ENCODE measurements at places on chromosomes 3 and 15. TPM values are rescaled to one million over a fixed set of nuclear protein-coding genes. Genes with fewer than 3 reads are reported as not detected.

MUC20 gene
- 4.7 TPM for total RNA-seq

PARP15 gene
- total RNA-seq: 0.80 TPM

DNA sequence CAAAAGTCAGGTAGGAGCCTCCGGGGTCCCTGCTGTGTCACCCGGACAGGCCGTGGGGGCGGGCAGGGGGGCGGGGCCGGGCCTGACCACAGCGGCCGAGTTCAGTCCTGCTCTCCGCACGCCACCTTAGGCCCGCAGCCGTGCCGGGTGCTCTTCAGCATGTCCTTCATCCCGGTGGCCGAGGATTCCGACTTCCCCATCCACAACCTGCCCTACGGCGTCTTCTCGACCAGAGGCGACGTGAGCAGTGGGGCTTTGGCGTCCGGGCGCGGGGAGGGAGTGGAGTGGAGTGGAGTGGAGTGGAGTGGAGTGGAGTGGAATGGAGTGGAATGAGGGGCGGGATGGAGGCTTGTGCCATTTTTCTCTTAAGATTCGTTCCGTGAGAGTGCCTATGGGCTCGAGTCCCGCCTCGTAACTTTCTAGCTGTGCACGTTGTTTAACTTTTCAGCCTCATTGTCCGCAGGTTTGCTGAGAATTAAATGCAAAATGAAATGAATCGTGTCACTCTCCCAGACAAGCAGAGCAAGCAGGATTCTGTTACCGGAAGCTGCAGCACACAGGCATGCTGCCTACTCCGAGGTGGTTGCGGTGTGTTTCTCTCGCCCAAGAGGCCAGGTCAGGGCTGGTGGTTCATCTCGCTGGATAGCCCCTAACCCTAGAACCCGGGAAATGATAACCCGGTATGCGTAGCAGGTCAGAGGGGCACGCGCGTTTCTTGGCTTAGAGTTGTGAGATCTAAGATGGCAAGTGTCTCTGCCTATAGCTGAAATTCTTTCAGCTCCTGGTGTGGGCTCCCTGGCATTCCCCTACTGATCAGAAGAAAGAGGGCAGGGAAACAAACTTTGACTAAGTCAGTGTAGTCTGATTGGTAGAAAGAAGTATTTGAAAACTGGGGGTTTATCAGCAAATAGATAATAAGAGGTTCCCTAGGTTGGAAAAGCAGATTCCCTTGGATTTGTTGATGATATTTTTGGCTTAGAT is at the start of gene FAH:
FAH (plus strand) TSS at position 104 of the 981 bp plus-strand sequence; CDS start at position 160, 56 bp downstream.
- DNase-seq: no peak

DNA sequence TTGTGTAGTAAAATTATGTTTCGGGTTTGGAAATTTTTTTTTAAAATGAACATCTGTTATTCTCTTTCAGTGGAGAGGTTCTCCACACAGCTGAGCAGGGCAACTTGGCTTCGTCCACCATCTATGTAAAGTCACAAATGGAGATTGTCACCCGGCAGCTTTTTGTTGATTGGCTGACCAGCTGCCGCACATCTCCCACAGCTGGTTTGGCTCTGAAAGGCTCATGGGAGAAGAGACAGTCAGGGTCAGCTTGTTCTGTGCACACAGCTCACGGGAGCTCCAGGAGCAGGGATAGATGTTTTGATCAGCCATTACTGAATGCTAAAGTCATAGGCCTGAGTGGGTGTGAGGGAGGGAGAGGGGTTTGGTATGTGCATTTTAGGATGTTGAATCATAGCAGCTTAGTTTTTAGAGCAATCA is 12.9 kb upstream of the CCDC80 start:
- peak; percentile 69 for DNase-seq

DNA sequence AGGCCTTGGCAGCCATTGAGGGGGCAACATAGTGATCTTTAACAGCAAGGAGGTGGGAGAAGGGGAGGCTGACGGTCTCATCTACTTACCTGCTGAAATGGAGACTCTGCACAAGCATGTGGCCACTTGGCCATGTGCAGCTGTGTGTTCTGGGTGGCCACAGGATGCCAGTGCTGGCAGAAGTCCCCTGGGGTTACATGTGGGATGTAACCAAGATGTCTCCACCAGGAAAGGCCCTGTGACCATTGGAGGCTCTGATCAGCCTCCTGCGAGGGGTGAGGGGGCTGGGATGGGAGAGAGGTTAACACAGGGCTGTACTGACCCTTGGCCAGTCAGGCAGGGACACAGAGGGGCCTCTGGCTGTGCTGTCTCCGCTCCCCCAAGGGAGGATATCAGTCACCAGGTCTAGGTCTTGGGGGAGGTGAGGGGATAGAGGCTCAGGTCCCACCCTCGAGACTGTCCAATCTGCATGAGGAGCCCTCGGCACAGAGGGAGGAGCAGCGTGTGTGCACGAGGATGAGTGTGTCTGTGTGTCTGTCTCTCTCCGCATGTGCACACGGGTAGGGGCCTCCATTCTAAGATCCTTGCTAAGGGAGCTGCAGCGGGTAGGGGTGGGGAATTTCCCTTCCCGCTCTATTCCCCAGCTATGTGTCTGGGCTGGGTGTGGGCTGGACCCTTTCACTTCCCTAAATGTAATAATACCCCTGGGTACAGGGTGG is 19.5 kb downstream of the PRKCD start:
- DNase-seq: no peak

GRCh38 chr3:139104062-139104461 is 59.4 kb upstream of the PRR23C start:
- no peak for DNase-seq

COX5A gene
- 1,257 TPM for total RNA-seq

- DNase-seq: no peak
These were observed 1.6 kb downstream of the OXTR start for GRCh38 chr3:8767667-8768363.

GRCh38 chr3:124034844-124035152 is 42.9 kb upstream of the ROPN1 start:
- no peak for DNase-seq

CELF6 gene
- total RNA-seq: 1.5 TPM

LIPC gene
- 1.5 TPM for total RNA-seq

- no peak for DNase-seq
These were observed 17.6 kb downstream of the PLA2G4B start for GRCh38 chr15:41856262-41856661.

GRCh38 chr3:124995460-124995994 is 60.3 kb downstream of the HEG1 start:
- DNase-seq: peak; percentile 38

CMTM7 gene
- 2.9 TPM for total RNA-seq

RAD51 gene
- total RNA-seq: 0.88 TPM

DNA sequence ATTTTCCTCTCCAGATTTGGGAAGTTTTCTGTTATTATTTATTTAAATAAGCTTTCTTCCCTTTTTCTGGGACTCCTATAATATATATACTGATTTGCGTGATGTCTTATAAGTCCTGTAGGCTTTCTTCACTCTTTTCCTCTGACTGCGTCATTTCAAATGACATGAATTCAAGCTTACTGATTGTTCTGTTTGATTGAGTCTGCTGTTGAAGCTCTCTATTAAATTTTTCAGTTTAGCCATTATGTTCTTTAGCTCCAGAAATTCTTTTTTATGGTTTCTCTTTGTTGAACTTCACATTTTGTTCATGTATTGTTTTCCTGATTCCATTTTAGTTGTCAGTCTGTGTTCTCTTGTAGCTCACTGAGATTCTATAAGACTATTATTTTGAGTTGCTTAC is 135.8 kb upstream of the PRR23C start:
- DNase-seq: no peak

THSD4 gene
- 95.8 TPM for total RNA-seq

CLK3 gene
- 53.1 TPM for total RNA-seq

SERPINI2 gene
- total RNA-seq: 0.41 TPM

DNA sequence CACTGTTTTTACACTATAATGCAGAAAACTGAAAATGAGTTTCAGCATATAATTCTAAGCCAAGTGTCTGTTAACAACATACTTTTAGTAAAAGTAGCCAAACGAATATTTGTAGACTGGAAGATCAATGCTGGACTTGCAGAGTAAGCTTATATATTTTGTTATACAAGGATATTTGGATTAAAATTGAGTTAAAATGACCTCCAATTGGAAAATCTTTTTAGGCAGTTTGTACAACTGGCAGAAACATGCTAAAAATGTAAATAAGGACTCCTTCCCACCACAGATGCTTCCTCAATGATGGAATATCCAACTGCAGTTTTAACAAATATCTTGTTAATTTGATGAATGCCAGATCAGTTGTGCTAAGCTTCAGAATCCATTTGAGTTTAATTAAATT is 25.3 kb downstream of the ZBBX start:
- no peak for DNase-seq

GRCh38 chr15:41853831-41854230 is 15.2 kb downstream of the PLA2G4B start:
- DNase-seq: no peak

GABRA5 gene
- not detected for total RNA-seq

PIGB gene
- total RNA-seq: 2.8 TPM

Data from left ventricle myocardium inferior (tissue), 1 donor.